ENCODE measurements at places on chromosomes 16 and 17. TPM values are rescaled to one million over a fixed set of nuclear protein-coding genes. Genes with fewer than 3 reads are reported as not detected.

- DNase-seq, result no peak
These were observed 885 bp upstream of the SLFN13 start for GRCh38 chr17:35449371-35449931.

- no peak for DNase-seq
These were observed 284.0 kb upstream of the PMFBP1 start for GRCh38 chr16:72455743-72456659.

- no peak for DNase-seq
These were observed 32.1 kb upstream of the GINS3 start for GRCh38 chr16:58360041-58360634.

GRCh38 chr17:13869331-13869940 is 199.9 kb upstream of the COX10 start:
- DNase-seq, result no peak

- no peak for DNase-seq
These were observed 53.6 kb downstream of the CBFA2T3 start for GRCh38 chr16:88923450-88923849.

GRCh38 chr16:9389543-9390207 is 298.2 kb downstream of the HAPSTR1 start:
- DNase-seq, result no peak

- no peak for DNase-seq
These were observed 198.0 kb upstream of the MPHOSPH6 start for GRCh38 chr16:82368041-82368440.

- peak; percentile 84 for DNase-seq
These were observed 15.5 kb upstream of the NFATC3 start for GRCh38 chr16:68069511-68070248.

DNA sequence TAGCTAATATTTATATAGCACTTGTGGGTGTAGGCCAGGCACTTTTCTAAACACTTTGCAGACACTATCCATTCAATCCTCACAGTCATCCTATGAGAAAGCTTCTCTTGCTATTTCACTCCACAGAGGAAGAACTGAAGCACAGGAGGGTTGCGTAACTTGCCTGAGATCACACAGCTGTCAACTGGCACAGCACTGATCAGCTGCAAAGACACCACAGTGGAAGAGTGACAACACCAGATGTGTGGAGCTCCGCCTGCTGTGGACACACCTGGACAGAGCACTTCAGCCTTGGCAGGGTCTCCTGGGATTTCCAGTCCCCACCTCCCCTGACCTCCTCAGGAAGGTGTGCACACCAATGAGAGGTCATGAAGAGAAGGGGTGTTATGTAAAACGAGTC is 13.3 kb upstream of the CNEP1R1 start:
- no peak for DNase-seq

GRCh38 chr16:86308514-86308913 is 201.8 kb upstream of the FOXF1 start:
- DNase-seq, result no peak

- peak; percentile 86 for DNase-seq
These were observed 1.9 kb upstream of the CCDC102A start for GRCh38 chr16:57538235-57538721.

- DNase-seq, result no peak
These were observed 3.7 kb downstream of the NFE2L1 start for GRCh38 chr17:48051706-48052486.

- no peak for DNase-seq
These were observed 5.6 kb downstream of the ALOX12B start for GRCh38 chr17:8081876-8082275.

- DNase-seq, result peak; percentile 63
These were observed 2.6 kb upstream of the NTN1 start for GRCh38 chr17:9018726-9019125.

DNA sequence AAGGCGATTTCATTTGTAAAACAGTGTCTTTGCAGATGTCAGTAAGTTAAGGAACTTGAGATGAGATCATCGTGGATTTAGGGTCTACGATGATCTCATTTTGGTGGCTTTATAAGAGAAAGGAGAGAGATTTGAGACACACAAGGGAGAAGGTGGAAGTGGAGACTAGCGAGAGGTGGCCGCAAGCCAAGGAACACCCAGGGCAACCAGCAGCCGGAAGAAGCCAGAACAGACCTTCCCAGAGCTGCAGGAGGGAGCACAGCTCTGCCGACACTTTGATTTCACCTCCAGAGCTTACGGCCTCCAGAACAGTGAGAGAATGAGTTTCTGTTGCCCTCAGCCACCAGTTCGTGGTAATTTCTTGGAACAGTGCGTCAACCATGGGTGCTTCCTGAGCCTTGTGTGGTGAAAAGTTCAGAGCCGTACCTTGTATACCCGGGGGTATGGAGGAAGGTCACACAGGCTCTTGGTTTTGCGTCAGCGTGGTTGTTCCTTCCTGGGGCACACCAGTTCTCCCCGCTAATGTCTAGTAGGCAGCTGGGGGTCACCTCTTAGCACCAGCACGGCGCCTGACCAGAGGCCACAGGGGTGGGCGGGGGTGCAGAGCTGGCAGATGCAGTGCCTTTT is 12.9 kb upstream of the SEC14L1 start:
- peak; percentile 65 for DNase-seq

DNA sequence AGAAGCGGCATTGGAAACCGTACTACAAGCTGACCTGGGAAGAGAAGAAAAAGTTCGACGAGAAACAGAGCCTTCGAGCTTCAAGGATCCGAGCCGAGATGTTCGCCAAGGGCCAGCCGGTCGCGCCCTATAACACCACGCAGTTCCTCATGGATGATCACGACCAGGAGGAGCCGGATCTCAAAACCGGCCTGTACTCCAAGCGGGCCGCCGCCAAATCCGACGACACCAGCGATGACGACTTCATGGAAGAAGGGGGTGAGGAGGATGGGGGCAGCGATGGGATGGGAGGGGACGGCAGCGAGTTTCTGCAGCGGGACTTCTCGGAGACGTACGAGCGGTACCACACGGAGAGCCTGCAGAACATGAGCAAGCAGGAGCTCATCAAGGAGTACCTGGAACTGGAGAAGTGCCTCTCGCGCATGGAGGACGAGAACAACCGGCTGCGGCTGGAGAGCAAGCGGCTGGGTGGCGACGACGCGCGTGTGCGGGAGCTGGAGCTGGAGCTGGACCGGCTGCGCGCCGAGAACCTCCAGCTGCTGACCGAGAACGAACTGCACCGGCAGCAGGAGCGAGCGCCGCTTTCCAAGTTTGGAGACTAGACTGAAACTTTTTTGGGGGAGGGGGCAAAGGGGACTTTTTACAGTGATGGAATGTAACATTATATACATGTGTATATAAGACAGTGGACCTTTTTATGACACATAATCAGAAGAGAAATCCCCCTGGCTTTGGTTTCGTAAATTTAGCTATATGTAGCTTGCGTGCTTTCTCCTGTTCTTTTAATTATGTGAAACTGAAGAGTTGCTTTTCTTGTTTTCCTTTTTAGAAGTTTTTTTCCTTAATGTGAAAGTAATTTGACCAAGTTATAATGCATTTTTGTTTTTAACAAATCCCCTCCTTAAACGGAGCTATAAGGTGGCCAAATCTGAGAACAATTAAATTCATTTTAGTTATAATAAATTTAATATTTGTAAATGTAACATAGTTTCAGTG is 1.7 kb downstream of the HEXIM1 start:
- DNase-seq, result peak; percentile 75

- DNase-seq, result no peak
These were observed 46.1 kb downstream of the KCNJ16 start for GRCh38 chr17:70121126-70121525.

DNA sequence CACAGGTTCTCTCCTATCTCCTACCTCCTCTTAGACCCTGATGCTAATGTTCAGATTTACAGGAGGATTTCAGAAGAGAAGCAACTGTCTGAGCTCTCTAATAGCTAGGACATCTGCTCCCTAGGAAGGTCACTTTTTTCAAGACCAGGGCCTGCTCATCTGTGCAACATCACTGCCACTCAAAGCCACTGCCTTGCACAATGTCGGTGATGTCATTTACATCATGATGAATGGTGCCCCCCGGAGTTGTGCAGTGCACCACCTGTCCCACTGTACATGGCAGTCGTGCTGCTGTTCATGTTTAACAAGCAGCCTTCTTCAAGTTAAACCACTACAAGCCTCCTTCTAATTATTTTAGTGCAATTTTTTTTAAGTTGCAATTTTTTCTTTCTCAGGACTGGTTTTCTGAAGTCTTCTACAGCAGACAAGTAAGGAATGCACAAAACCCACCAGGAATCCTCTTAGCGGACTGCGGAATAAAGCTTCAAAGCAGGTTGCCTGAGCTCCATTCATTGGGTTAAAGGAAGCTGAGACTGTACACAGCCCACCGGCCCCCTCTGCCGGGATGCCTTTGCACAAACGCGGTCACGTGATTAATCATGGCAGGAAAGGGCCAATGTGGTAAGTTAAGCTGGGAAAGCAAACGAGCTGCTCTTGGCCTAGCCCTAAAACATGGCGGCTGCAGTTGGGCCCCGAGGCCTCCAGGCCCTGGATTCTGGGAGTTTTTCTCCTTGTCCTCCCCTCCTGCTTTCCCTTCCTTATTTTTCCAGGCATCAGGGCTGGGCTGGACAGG is 74.1 kb downstream of the MYH11 start:
- no peak for DNase-seq

DNA sequence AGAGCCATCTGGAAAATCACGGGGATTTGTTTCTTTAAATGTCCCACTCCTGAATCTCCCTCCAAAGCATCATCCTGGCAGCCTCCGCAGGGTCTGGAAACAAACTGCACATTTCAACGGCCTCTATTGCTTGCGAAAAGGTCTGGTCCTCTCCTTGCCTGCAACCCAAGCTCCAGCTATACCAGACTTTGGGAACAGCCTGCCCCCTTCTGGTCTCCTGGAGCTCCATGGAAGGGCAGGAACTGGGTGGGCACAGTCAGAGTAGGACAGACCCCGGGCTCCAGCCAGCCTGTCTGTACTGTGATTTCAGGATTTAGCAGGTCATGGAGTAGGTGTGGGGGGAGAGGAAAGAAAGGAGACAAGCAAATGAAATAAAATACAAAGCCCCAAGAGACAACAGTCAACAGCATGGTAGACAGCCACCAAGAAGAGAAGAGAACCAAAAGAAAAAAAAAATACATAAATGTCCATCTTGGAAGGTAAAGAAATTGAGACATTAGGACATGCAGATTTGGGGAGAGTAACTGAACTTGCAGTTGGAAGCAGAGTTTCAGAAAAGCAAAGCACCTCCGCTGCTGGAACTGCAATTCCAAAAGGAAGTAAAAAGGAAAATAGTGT is 2.7 kb downstream of the XYLT1 start:
- DNase-seq, result peak; percentile 68

DNA sequence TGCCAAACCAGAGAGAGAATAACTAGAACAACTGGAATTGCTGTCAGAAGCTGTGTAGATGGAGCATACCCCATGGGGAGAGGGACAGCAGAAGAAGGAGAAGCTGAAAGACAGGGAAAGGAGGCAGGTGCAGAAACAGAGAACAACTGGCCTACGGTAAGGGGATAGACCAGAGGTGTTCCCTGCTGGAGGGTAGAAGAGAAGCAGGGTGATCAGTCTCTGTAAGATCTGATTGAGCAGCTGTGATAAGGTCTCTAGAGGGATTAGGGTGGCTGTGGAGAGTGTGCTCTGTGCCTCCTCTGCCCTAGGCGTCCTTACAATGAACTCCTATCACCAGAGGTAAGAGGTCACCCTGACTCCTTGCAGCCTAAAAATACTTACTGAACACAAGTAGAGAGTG is 30.4 kb upstream of the HS3ST3B1 start:
- DNase-seq, result no peak

DNA sequence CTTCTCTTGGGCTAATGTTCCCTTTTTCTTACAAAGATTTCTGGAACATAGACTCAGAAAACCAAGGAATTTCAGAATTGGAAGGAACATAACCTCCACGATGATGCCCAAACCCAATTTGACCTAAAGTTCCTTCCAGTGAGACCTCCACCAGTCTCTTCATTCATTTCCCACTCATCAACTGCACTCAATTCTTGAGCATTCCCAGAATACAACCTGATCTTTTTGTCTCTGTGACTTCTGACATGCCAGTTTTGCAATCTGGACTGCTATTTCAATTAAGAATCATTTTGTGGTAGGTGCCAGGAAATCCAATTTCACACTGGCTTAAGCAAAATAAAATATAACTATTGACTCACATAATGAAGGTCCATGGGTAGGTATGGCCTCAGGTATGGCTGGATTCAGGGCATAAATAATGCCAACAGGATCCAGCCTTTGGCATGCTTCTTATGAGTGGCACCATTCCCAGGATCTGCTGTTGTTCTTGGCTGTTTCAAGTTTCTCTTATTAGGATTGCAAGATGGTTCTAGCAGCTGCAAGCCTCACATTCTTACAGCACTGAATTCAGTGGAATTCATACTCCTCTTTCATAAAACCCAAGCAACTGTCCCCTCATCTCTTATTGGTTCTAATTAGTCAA is 184.3 kb downstream of the HS3ST4 start:
- no peak for DNase-seq

DNA sequence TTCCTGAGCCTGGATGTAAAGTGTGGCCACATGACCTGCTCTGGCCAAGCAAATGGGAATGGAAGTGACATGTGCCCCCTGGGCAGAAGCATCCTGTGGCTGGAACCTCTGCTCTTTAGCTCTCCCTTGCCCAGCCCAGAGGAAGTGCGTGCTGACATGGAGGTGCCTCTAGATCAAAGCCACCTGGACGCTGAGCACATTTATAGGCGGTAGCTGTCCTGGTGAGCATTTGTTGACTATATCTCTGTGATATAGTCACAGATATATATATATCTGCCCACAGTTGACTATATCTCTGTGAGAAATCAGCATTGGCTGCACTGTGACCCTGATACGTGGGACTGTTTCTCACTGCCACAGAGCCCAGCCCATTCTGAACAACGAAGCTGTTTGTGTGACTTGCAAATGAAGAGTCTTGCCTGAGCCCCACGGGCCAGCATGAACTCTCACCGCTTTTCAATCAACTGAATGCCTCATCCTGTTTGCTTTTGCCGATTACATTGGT is 118.8 kb downstream of the C16orf95 start:
- no peak for DNase-seq

DNA sequence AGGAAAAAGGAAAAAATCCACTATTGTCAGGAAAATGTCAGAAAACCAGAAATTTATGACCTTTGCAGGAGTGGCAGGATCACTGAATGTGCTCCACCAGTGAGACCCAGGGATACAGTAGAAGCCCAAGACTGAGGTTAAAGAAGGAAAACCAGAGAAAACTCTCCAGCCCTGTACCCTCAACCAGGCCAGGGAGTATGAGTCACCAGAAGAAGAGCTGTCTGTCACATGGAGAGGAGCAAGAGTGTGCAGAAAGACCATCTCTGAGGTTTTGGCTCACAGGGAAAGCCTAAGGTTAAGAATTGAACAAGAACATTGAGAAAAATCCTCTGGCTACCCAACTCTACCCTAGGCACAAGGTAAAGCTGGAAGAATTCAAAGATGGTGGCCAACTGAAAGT is 47.6 kb upstream of the MON1B start:
- DNase-seq, result no peak

- no peak for DNase-seq
These were observed 15.0 kb downstream of the CA5A start for GRCh38 chr16:87921236-87921773.

Gene RRAD
- 26.8 TPM for total RNA-seq

Gene GCGR
- 0.71 TPM for total RNA-seq

Gene GPR179
- not detected for total RNA-seq

Gene FAM171A2
- 2.6 TPM for total RNA-seq

Gene HP
- not detected for total RNA-seq

Gene HIGD1B
- total RNA-seq, result not detected

Gene DUSP14
- 105 TPM for total RNA-seq

Gene ZPBP2
- total RNA-seq, result not detected

Gene LITAFD
- not detected for total RNA-seq

Gene SOX15
- 61.9 TPM for total RNA-seq

Gene IRF8
- total RNA-seq, result 5.6 TPM

Data from lower leg skin (tissue), 4 donors.